Stimulated activated CD4-positive, alpha-beta T cell treated with anti-CD3 and anti-CD28 coated beads, Interleukin-2, amount 100 ng/mL, for 24 hours (primary cell): ENCODE measurements at places on chromosomes 13 and 19.

- no peak for DNase-seq
These were observed 24.4 kb upstream of the MTIF3 start for GRCh38 chr13:27474751-27475268.

DNA sequence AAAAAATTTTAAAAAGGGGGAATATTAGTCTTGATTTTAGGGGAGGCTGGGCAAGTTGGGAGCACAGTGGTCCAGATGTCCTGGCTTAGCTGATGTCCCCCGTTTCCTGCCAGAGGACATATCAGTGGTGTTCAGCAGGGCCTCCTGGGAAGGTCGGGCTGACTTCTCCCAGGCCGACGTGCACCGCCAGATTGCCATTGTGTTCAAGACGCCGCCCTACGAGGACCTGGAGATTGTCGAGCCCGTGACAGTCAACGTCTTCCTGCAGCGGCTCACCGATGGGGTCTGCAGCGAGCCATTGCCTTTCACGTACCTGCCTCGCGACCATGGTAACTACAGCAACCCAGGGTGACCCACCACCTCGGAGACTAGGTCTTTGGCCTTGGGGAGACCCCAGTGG is 6.4 kb upstream of the CLASRP start:
- DNase-seq: no peak

- no peak for DNase-seq
These were observed 345.3 kb downstream of the MYO16 start for GRCh38 chr13:108974686-108975085.

DNA sequence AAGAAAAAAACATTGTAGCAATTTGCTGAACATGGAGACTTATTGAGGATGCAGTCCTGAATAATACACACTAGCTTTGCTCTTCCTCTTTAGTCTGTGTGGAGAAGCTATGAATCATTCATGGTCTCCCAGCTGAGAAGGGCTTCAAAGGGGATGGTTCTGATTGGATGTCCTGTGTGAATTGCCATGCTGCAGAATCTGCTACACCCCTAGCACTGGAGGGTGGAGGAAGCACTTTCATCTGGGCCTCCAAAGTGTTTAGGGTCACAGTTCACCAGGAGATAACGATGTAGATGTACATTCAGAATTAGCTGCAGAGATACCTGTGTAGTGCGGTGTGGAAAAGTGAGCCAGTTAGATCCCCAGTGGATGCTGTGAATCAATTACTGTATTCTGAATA is 321.1 kb upstream of the EDNRB start:
- no peak for DNase-seq

DNA sequence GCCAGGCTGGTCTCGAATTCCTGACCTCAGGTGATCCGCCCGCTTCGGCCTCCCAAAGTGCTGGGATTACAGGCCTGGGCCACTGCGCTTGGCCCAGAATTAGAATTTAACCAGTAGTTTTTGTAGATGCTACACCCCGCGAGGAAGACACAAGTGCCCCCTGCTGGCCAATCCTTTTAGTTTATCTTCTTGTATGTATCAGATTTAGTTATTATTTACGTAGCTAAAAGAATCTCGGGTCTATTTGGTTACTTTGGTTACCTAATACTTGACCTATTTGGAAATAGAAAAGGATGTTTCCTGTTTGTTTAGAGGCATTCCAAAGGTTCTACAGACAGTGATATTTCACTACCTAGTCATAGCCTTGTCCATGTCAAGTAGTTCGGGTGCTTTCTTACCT is 22.0 kb downstream of the MUC16 start:
- DNase-seq: peak; percentile 57

GRCh38 chr19:12140545-12141404 is 625 bp upstream of the ZNF20 start:
- DNase-seq: peak; percentile 91

DNA sequence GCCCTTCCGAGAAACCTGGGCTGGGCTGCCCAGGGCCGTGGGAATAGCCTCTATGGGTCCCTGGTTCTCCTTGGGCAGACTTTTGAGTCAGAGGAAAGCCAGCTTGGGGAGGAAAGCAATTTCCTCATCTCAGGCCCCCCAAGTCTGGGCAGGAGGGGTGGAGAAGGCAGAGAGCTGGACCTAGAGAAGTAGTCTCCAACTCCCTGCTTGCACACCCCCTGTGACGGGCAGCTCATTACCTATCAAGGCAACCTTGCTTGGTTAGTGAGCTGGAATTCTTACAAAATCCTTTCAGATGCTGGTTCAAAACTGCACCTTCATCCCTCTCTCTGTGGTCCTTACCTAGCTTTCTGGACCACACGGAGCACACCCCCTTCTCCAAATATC is 33.9 kb downstream of the ACTL9 start:
- DNase-seq: no peak

DNA sequence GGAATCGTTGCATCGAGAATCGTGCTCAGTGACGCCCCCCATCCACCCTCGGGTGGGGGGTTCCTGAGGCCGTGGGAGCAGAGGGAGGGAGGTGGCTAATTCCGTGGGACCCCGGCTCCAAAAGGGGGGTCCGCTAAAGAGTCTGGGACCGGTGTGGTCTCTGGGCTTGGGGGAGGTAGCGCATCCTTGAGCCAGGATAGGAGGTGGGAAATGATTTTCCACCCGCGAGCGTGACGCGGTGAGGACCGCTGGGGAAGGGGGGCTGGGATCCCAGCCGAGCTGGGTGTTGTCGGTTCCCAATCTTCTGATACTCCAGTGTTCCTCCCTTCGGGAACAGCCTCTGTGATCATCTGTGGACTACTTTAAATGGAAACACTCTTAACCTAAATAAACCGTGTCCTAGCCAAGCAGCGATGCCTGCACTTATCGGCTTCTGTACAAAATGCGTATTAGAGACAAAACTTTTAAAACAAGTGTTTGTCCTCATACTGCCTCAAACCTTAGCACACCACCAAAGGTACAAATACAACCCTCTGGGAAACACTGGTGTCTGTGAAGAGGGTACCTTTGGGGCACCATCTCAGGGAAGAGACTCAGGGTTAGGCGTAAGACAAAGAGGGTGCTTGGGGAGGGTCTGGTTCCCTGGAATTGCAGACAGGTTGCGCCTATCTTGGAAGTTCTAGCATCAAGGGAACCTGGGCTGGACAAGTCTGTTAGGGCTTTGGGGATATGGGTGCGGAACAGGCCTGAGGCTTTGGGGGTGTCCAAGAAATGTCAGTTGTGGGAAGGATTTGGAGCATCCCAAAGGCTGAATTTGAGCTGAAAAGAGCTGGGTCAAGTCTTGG is 16.0 kb downstream of the KCNC3 start:
- DNase-seq: no peak

- DNase-seq: peak; percentile 58
These were observed 21.4 kb downstream of the MAP4K1 start for GRCh38 chr19:38596057-38596981.

DNA sequence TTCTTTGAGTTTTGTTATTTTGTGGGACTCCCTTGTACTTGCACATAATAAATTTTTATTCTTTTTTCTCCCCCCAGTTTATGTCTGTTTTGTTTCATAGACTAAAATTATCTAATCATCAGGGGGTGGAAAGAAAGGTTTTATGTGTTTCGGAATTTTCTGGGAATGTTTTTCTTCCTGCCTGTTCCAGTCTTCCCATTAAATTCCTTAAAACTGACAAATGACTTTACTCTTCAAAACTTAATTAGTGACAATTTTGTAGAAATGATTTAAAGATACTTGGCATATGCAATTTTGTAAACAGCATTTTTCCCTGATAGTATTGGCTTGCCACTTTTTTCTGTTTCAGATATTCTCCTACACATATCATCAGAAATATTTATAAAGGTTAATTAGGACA is 1813.4 kb downstream of the PCDH9 start:
- DNase-seq: no peak

DNA sequence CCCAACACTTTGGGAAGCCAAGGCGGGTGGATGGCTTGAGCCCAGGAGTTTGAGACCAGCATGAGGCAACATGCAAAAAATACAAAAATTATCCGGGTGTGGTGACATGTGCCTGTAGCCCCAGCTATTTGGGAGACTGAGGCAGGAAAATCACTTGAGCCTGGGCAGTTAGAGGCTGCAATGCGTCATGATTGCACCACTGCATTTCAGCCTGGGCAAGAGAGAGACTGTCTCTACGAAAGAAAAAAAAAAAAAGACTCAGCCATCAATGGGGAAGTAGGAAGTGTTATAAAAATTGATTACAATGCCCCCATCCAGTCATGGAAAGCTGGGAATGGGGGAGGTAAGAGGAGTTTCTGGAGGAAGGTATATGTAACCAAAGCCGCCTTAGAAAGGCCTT is 5.4 kb downstream of the TYK2 start:
- no peak for DNase-seq

DNA sequence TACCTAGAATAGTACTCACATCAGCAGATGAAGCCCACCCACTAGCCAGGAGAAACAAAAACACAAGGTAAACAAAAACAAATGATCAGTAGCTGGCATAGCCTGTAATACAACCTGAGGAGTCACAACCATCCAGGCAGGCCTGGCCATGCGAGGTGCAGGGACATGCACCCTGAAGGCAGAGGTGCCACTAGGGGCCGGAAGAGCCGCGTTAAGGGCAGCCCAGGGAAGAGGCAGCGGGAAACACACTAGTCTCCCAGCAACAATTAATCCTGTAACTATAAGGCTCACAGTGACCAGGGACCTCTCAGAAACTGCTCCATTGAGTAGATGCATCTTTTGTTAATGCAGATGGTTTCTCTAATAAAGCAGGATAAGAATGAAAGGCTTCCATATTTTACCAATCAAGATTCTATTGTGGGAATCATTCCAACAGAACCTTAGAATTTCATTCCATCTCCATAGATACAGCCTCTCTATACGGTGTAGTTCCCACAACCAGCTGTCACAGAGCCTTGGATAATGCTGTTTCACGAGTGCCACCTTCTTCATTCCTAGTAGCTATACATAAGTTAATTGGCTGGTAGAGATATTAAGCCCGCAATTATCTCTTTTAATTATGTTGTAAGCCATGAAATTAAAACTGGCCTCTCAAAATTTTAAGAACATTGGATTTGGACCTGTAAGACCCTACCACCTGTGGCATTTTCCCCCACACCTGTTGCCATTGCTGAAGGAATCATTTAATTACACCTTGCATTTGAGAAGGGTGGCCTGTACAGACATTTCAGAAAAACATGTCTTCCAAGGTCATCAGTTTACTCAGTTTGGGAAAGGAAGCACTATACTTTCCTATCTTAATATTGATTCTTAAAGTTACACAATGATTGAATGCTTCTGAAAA is 28.7 kb downstream of the ANKRD10 start:
- DNase-seq: no peak

DNA sequence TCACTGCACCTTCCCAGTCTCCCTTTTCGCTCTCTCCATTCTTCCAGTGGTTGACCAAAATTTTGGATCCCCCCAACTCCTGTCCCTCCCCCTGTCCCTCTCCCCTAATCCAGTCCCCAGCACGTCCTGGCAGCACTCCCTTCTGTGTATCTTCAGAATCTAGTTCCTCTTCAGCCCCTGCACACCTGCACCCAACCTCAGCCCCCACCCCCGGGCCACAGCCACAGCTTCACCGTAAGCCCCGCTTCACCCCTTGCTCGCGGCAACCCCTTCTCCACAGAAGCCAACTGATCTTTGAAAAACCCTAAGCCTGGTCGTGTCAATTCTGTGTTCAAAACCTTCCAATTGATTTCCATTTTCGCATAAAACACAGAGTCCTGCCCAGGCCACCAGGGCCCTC is 35.5 kb upstream of the SLC15A1 start:
- DNase-seq: no peak

GRCh38 chr19:42226886-42227285 is 6.8 kb downstream of the ZNF526 start:
- no peak for DNase-seq

DNA sequence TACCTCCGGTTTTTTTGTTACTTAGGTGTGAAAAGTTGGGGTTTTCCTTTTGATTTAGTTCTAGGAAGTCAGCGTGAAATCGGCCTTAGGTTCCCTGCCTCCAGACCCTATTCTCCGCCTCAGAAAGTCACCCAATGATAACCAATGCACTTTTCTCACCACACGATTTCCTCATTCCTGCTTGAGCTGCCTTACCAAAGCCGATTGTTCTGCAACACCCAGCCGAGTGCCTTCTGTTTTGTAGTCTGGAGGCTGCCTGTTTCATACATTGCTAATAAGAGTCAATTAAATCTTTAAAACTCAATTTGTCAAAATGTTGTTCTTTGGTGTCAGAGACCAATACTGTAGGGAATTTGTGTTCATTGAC is 39.7 kb downstream of the GJA3 start:
- no peak for DNase-seq

- DNase-seq: no peak
These were observed 605.5 kb upstream of the SLITRK1 start for GRCh38 chr13:84487752-84488151.

- no peak for DNase-seq
These were observed 44.3 kb upstream of the SIAH3 start for GRCh38 chr13:45895881-45896280.

DNA sequence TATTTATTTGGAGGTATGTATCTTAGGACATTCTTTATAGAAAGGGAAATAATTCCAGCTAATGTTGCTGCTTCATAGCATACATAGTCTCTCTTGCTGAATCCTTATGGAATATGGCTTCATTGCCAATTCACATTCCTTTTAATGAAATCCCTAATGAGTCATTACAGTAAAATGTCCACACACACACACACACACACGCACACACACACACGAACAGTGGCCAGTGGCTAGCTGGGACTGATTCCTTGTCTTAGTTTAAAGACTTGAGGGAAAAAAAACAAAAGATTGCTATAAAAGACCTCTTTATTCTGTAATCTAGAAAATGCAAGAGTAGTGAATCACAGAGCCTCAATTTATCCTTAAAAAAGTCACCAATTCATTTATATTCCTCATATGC is 301.6 kb downstream of the SLITRK6 start:
- no peak for DNase-seq

DNA sequence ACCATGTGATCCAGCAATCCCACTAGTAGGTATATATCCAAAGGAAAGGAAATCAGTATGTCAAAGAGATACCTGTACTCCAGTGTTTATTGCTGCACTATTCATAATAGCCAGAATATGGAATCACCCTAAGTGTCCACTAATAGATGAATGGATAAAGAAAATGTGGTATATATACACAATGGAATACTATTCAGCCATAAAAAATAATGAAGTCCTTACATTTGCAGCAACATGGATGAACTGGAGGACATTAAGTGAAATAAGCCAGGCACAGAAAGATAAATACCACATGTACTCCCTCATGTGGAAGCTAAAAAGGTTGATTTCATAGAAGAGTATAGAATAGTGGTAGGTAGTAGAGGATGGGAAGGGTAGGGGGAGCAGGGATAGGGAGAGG is 23.5 kb downstream of the BORA start:
- no peak for DNase-seq

- no peak for DNase-seq
These were observed 23.1 kb downstream of the EPSTI1 start for GRCh38 chr13:42968906-42969305.

GRCh38 chr13:68588623-68589022 is 1358.5 kb upstream of the PCDH9 start:
- no peak for DNase-seq

GRCh38 chr13:48647625-48648024 is 6.1 kb upstream of the CYSLTR2 start:
- no peak for DNase-seq

- DNase-seq: no peak
These were observed at the start of gene DIRAS1 for GRCh38 chr19:2720777-2721569. Gene DIRAS1 (minus strand): TSS chr19:2721372. CDS start chr19:2717806, 3,566 bp downstream.

GRCh38 chr13:39154041-39154440 is 115.8 kb downstream of the NHLRC3 start:
- DNase-seq: no peak

- DNase-seq: no peak
These were observed 18.4 kb downstream of the NLRP13 start for GRCh38 chr19:55913643-55914268.

- DNase-seq: no peak
These were observed 322.8 kb downstream of the UQCRFS1 start for GRCh38 chr19:28889941-28890670.

- DNase-seq: no peak
These were observed 1115.9 kb upstream of the PCDH9 start for GRCh38 chr13:68345963-68346531.
